ENCODE measurements at places on chromosomes 3 and 15.

- peak; percentile 57 for DNase-seq
Measured at GRCh38 chr3:58608648-58609047, 31.5 kb upstream of the FAM107A start.

DNA sequence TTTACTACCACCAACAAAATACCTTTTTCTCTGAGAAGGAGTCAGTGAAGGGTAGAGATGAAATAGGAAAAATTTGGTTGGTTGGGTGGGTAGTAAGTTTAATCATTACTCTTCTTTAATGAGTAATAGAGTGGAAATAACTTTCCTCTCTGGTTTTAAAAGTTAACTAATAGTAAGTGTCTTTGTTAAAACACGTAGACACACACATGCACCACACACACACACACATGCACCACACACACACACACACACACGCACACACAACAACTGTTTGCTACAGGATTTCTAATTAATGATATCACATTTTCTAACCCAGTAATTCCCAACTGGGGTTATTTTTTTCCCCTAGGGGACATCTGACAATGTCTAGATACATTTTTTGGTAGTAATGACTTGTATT lies 84.1 kb downstream of the CHL1 start:
- peak; percentile 48 for DNase-seq

DNA sequence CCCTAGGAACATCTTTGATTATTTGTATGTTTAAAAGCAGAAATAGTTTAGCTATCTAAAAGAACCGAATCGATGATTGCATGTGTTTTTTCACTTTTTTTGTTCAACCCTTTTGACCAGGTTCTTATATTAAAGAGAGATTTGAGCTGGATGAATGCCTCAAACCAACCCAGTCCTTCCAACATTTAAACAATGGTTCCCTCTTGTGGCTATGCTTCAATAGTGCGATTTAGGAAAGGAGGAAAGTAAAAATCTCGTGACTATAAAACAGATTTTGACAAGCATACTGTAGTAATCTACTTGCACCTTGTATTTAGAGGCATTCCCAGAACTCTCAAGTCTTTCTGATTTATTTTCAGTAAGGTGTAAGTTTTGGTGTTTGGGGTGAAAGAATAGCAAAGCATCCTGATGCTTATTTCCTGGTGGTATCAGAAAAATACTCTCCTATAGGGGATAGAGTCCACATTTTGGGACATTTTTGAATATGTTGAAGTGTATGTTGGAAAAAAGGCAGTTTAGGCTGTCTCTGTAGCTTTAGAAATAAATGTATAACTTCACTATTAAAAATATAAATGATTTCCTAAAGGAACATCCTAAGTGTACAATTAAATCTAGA lies 159.6 kb upstream of the KCNH8 start:
- no peak for DNase-seq

- peak; percentile 99 for DNase-seq
Measured at GRCh38 chr3:9749645-9750555, at the start of gene OGG1. OGG1 (plus strand) TSS chr3:9749952; CDS start chr3:9750287, 335 bp downstream.

GRCh38 chr3:56754741-56755417 lies 46.9 kb downstream of the ARHGEF3 start:
- DNase-seq: peak; percentile 62

GRCh38 chr15:26889298-26889898 lies 22.5 kb downstream of the GABRA5 start:
- DNase-seq: peak; percentile 76

GRCh38 chr3:42053476-42053875 lies 37.7 kb upstream of the TRAK1 start:
- no peak for DNase-seq

GRCh38 chr3:193746832-193747231 lies 153.8 kb downstream of the OPA1 start:
- no peak for DNase-seq

DNA sequence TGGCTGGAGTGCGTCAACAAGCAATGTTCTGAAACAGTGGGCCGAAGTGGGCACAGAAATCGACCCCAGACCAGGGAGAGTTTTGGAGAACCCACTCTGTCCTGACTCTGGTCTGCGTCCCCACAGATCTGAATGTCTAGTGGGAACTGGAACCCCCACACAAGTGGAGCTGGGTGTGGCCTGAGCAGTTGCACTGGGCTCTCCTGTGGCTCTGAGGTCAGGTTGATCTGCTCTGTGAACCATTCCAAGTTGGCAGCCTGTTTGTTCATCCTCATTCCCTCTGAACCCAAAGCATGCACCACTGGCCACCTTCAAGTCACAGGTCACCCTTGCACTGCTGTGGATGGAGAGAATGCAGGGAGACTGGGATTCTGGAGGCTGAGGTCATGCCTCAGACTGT lies 60.5 kb downstream of the STARD5 start:
- DNase-seq: no peak

DNA sequence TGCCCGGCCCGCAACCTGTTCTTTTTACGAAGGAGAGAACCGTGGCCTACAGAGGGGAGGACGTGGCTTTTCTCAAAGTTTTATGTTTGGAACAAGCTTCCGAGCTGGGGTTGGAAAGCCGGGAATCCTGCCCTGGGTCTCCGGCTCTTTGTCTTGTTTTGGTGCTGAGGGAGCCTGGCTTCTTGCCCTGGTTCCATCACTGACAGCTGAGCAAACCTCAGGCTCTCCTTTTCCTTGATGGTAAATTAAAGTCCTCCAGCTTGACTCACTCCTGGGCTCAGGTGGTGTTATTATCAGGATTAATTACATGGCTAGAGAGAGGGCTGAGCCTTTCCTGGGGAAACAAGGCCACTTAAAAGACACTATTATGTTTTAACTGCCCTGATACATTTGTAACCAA lies 289.5 kb upstream of the RGMA start:
- DNase-seq: no peak

- no peak for DNase-seq
Measured at GRCh38 chr3:194951931-194952582, 266.4 kb downstream of the FAM43A start.

DNA sequence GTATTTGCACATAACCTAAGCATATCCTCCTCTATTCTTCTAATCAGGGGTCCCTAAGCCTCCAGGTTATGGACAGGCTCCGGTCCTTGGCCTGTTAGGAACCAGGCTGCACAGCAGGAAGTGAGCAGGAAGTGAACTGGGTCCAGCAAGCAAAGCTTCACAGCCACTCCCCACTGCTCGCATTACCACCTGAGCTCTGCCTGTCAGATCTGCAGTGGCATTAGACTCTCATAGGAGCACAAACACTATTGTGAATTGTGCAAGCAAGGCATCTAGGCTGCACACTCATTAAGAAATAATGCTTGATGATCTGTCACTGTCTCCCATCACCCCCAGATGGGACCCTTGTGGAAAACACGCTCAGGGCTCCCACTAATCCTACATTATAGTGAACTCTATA lies 9.8 kb downstream of the MSL2 start:
- DNase-seq: no peak

GRCh38 chr15:68816795-68817303 lies 3.8 kb downstream of the ANP32A start:
- peak; percentile 64 for DNase-seq

- peak; percentile 53 for DNase-seq
Measured at GRCh38 chr15:80507638-80508316, 103.6 kb downstream of the ARNT2 start.

DNA sequence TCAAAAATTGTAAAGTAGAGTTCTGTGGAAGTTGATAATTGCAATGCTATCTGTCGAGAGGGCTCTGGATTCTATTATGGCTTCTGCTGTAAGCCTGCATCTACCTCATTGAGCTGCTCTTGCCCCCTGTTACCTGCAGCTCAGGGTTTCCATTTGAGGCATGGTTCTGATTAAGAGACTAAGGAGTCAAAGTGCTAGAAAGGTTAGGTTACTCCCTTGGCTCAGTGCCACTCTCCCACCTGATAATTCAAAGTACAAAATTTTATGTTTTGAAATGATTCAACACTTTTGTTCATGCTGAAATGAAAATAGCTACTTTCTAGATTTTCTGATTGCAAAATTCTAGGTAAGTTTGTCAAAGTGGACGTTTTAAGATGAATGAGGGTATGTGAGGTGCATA lies 220.5 kb upstream of the SATB1 start:
- no peak for DNase-seq

DNA sequence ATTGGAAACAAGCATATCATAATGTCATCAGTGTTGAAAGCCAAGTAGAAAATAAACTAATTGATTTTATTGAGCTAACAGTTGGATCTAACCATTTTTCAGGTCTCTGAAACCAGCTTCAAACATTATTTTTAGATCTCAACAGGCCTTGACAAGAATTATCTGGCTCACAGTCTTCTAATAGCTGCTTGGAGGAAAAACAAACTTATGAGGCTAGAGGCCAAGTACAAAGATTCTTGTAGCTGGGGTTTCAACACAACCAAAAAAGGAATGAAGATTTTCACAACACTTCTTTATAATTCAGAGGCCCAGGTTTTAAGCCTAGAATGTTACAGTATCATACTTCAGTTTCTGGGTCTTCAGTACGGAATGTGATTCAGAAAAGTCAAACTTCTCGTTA lies 3.7 kb downstream of the SETMAR start:
- peak; percentile 44 for DNase-seq

GRCh38 chr15:90681480-90681879 lies 35.7 kb upstream of the BLM start:
- DNase-seq: no peak

GRCh38 chr3:54572197-54572895 lies 355.5 kb downstream of the LRTM1 start:
- DNase-seq: no peak

GRCh38 chr3:132079147-132079546 lies 44.3 kb upstream of the CPNE4 start:
- DNase-seq: no peak

- DNase-seq: no peak
Measured at GRCh38 chr3:100221159-100221558, 39.6 kb upstream of the TBC1D23 start.

All from kidney (tissue), 22 donors.